H9 (cell line): ENCODE measurements at places on chromosomes 2 and 18.

GRCh38 chr2:6523476-6523875, 342.2 kb downstream of the CMPK2 start:
- no peak overlapping the region for H3K4me3 ChIP-seq
- no peaks in the 10 kb centered on the region for H3K36me3 ChIP-seq
- H3K27me3 ChIP-seq = no peaks in the 10 kb centered on the region; the same call in 1 of the 2 replicates

DNA sequence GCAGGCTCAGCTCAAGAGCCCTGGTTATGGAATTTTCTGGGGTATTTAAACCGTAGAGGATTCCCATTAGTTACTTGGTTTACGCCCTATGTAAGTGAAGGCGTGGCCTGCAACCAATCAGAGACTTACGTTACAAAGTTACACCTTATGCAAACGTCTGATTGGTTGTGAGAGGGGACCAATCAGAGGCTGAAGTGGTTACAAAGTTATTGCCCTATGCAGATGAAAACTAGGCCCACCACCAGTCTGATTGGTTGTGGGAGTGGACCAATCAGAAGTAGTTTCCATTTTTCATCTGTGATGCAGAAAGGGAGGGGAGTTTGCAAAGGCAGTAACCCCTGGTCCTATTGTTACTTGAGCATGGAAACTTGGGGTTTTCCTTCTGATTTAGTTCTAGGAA, 49.1 kb downstream of the DLGAP1 start:
- no peaks in the 10 kb centered on the region; the same call in 1 of the 2 replicates for H3K4me1 ChIP-seq
- no peaks in the 10 kb centered on the region for H3K27me3 ChIP-seq
- DNase-seq = peak; percentile 38
- H3K36me3 ChIP-seq = peaks cover under 1% of the 10 kb centered on the region; the same call in 1 of the 2 replicates
- H3K27ac ChIP-seq = peak overlapping the region; percentile 18

- H3K4me3 ChIP-seq = no peak overlapping the region
- H3K4me1 ChIP-seq = no peaks in the 10 kb centered on the region
- H3K27ac ChIP-seq = no peak overlapping the region
- no peak for DNase-seq
- H3K36me3 ChIP-seq = no peaks in the 10 kb centered on the region
Observed at GRCh38 chr2:36296798-36297197, 58.8 kb upstream of the CRIM1 start.

GRCh38 chr2:190280565-190281350, 38.9 kb downstream of the HIBCH start:
- peaks cover 35% of the 10 kb centered on the region for H3K36me3 ChIP-seq
- no peak overlapping the region for H3K4me3 ChIP-seq
- no peaks in the 10 kb centered on the region for H3K27me3 ChIP-seq
- no peak for DNase-seq

- no peak for DNase-seq
- no peaks in the 10 kb centered on the region for H3K27me3 ChIP-seq
- no peak overlapping the region; the same call in 2 of the 3 replicates for H3K4me3 ChIP-seq
- peaks cover 6% of the 10 kb centered on the region for H3K4me1 ChIP-seq
Observed at GRCh38 chr2:157830696-157831570, 45.2 kb downstream of the ACVR1 start.

DNA sequence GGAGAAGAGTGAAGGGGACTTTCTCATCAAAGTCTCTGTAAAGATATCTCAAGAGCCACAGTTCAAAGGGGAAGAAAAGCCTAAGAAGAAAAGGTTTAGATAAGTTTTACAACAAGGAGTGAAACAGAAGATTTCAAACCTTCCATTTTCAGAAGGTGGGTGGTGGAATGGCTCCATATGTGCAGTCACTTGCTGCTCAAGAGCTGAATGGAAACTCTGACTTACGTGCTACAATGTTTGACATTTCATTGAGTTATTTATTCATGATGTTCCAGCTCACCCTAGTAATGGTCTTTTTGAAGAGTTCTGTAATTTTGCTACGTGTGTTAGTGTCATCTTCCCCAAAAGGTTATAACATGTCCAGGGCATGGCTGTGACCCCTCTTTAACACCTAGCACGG, 21.7 kb downstream of the LCT start:
- no peak overlapping the region for H3K4me3 ChIP-seq
- no peak for DNase-seq
- H3K27ac ChIP-seq = no peak overlapping the region
- no peaks in the 10 kb centered on the region for H3K27me3 ChIP-seq
- H3K4me1 ChIP-seq = no peaks in the 10 kb centered on the region

DNA sequence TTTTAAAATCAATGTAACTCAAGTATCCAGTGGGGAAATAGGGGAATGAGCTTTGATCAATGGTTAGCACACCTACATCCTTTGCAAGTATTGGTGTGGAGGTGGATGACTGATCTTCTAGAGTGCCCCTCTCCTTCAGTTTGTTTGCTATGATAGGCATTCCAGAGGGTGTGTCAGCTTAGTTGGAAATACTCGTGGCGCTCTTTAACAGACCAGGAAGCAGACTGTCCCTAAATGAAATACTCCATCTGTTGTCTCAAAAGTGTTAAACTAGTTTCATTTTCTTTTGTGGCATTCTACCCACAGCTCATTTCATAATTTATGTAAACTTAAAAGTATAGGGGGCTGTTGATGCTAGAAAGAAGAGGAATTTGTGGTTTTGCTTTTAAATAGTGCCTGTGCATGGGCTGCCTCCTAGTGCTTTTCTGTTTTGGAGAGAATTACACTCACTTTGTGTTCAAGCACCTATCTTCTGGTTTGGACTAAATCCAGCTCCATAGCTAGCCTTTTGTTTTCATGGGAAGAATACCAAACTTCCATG, 66.2 kb downstream of the STAT1 start:
- no peak overlapping the region for H3K4me3 ChIP-seq
- H3K27ac ChIP-seq = no peak overlapping the region
- DNase-seq = no peak
- H3K27me3 ChIP-seq = no peaks in the 10 kb centered on the region
- no peaks in the 10 kb centered on the region; the same call in 1 of the 2 replicates for H3K4me1 ChIP-seq
